ENCODE measurements at places on chromosomes 12 and 14. TPM values are rescaled to one million over a fixed set of nuclear protein-coding genes. Genes with fewer than 3 reads are reported as not detected.
A peak's percentile ranks its signal among the peaks of the same experiment; 100 is the strongest.

Gene CLEC1A
- 0.41 TPM for total RNA-seq

Gene IL26
- total RNA-seq, result not detected

Gene BATF
- 0.82 TPM for total RNA-seq

Gene NOVA1
- total RNA-seq, result 34.6 TPM

Gene HOXC13
- not detected for total RNA-seq

Gene CATSPERB
- total RNA-seq, result 4.1 TPM

Gene OLR1
- 4.1 TPM for total RNA-seq

Gene PMEL
- not detected for total RNA-seq

Gene SLCO1C1
- total RNA-seq, result 16.7 TPM

Gene NR4A1
- 5.3 TPM for total RNA-seq

Gene DPPA3
- not detected for total RNA-seq

Gene FOXG1
- 65.2 TPM for total RNA-seq

Gene SIX1
- total RNA-seq, result 0.41 TPM

Gene FBXL14
- 17.5 TPM for total RNA-seq

Gene MDM1
- 16.7 TPM for total RNA-seq

Gene TMEM132C
- 4.1 TPM for total RNA-seq

Gene ADSS1
- total RNA-seq, result 1.6 TPM

- DNase-seq, result no peak
Observed at GRCh38 chr14:24278424-24278823, 7.0 kb upstream of the RABGGTA start.

DNA sequence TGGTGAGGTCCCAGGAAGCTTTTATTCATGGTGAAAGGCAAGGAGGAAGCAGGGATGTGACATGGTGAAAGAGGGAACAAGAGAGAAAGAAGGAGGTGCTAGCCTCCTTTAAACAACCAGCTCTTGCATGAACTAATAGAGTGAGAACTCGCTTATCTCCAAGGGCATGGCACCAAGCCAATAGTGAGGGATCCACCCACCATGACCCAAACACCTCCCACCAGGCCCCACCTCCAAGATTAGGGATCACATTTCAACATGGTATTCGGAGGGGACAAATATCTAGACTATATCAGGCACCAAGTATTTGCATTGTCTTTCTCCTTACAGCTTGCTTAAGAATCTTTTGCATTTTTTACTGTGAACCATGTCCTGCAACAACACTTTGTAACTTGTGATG, 91.9 kb upstream of the DHRS4 start:
- DNase-seq, result no peak

GRCh38 chr14:22337521-22337920, 251.5 kb downstream of the DAD1 start:
- no peak for DNase-seq

DNA sequence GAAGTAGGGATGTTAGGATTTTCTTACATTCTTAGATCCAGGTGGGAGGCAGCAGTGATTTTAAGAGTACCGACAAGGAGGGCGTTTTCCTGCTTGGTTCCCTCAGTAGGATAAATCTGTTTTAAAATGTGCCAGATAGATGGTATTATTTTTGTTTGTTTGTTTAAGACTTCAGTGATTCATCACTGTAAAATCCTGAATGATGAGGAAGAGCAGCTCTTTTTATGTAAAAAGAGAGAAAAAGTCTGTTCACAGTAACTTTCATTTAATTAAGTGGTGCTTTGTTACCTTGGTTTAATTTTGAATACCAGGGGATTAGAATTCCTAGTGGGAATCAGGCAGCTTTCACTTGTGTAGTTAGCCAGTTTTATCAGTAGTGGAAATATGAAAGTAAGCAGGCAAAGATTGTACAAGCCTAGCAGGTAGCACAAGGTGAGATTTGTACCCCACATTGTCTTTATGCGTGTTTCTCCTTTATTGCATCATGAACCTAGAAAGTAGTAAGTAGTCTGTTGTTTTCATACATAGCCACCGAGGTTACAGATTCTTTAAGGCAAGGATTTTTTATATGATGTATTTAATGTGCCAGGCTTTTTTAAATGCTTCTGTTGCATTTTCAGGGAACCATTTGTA, 349.6 kb downstream of the CCDC91 start:
- DNase-seq, result no peak

GRCh38 chr12:62530596-62530995, 64.0 kb downstream of the MON2 start:
- no peak for DNase-seq

- no peak for DNase-seq
Observed at GRCh38 chr12:106585521-106586277, 2.9 kb downstream of the RFX4 start.

GRCh38 chr14:30227876-30228275, 300.2 kb upstream of the PRKD1 start:
- DNase-seq, result no peak

GRCh38 chr14:38874721-38875120, 228.3 kb downstream of the SEC23A start:
- no peak for DNase-seq

- peak; percentile 93 for DNase-seq
Observed at GRCh38 chr12:48681710-48682532, at the start of gene KANSL2. Gene KANSL2, minus strand, starts transcription at chr12:48682238. Its CDS starts 606 bp downstream, at chr12:48681632.

DNA sequence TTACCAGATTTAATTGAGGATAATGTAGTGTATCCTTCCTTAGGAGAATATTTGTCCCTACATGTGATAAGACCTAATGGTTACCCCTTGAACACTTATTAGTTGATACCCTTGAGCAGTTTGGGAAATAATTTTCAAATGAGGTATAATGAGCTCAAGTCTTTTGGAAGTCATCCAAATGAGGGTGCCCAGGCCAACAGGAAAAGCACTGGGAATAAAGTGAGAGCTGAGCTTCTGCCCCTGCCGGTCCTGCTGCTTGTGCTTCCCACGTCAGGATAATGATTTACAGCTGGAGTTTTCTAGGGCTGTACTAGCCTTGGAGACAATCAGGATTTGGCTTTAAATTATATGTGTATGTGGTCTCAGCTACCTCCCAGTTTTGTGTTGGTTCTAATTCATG, 178.8 kb upstream of the FRMD6 start:
- DNase-seq, result no peak

GRCh38 chr12:41443690-41444089, 255.6 kb downstream of the PDZRN4 start:
- DNase-seq, result no peak

DNA sequence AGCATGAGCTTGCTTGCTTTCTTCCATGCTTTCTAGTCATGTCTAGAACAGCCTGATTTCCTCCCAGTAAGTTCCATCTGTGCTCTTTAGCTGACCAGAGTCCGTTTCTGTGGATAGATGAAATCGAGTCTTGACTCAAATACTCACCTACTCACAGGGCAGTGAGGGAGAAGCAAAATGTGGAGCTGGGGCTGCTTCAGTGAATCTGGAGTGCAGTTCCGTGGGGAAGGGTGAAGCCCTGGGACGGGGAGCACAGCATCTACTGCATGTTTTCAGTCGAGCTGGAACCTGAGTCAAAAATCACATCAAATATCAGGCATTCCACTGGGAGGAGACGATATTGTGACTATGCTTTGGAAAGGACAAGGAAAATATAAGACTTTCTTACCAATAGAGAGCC, 70.3 kb upstream of the PRMT8 start:
- no peak for DNase-seq

DNA sequence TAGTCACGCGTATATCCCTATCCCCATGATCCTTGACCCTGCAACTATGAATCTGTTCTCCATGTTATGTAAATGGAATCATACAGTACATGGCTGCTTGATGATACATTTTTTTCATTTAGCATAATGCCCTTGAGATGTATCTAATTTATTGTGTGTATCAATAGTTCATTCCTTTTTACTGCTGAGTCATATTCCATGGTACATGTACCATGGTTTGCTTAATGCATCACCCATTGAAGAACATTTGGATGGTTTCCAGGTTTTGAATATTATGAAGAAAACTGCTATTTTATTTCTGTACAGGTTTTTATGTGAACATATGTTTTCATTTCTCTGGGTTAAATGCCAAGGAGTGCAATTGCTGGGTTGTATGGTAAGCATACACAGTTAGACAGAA, 4.0 kb upstream of the RNASE10 start:
- DNase-seq, result no peak

- DNase-seq, result no peak
Observed at GRCh38 chr14:100296106-100296651, 10.1 kb downstream of the SLC25A29 start.

DNA sequence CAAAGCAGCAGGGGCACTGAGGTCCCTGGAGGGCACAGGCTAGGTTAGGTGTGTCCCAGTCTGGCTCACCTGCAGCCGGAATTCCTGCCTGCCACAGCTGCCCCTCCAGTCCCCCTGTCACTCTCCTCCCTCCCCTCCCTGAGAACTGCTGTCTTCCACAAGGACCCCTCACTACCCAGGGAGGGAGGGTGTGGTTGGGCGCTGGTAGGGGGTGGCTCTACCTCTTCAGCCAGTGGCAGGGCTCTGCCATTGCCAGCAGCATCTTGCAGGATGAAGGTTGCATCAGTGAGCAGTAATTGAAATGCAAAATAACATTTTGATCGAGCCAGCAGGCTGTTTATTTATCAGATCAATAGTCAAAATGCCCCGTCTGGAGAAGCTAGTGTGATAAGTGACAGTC, 45.7 kb downstream of the ESRRB start:
- no peak for DNase-seq

GRCh38 chr14:63510538-63510937, 32.6 kb downstream of the PPP2R5E start:
- no peak for DNase-seq

DNA sequence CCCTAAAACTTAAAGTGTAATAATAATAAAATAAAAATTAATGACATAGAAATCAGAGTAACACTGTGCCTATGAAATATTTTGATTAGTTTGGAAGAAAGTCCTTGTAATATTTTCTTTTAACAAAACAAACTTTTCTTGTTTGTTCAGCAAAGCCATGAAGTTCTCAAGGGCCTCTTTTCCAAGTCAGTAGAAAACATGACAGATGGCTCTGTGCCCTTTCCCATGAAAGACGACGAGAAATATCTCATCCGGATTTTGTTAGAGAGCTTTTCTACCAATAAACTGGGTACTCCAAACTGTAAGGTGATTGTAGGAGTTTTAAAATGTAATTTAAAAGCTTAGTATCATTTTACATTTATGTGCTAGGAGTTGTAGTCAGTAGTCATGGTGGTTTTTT, 54.5 kb upstream of the ASPG start:
- DNase-seq, result no peak

DNA sequence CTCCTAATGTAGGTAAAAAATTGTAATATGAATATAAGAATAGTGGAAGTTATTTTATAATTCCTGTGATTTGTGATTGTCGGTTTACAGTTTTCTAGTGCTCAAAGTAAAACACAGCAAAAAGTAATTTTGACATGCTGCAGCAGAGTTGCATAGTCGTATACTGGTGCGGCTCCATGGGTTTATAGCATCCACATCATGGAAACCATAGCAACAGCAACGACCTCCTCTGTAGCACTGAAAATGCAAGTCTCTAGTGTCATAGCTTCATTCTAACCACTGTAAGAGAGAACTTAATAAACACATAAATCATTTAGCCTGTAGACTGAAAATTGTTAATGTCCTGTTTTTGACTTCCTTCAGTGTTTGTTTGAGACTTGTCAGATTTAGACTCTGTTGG, 574.3 kb downstream of the KCNH5 start:
- no peak for DNase-seq

GRCh38 chr14:57869617-57870016, 3.7 kb upstream of the SLC35F4 start:
- no peak for DNase-seq

- no peak for DNase-seq
Observed at GRCh38 chr14:50397390-50398188, 908 bp upstream of the CDKL1 start.

GRCh38 chr12:2333491-2334195, 280.9 kb downstream of the CACNA1C start:
- DNase-seq, result no peak

- no peak for DNase-seq
Observed at GRCh38 chr14:67644428-67644827, 24.7 kb downstream of the ARG2 start.

GRCh38 chr14:79840103-79840502, 371.2 kb downstream of the DIO2 start:
- no peak for DNase-seq

DNA sequence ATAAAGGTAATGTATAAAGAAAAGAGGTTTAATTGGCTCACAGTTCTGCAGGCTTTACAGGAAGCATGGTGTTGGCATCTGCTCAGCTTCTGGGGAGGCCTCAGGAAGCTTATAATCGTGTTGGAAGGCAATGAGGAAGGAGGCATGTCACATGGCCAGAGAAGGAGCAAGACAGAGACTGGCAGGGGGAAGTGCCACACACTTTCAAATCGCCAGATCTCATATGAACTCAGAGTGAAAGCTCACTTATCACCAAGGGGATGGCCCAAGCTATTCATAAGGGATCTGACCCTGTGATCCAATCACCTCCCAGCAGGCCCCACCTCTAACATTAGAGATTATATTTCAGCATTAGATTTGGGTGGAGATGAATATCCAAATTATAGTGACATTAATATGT, 26.3 kb downstream of the LDHB start:
- no peak for DNase-seq

- no peak for DNase-seq
Observed at GRCh38 chr12:128131955-128132354, 135.0 kb upstream of the TMEM132C start.

- no peak for DNase-seq
Observed at GRCh38 chr12:47378907-47379306, 299.1 kb upstream of the AMIGO2 start.

DNA sequence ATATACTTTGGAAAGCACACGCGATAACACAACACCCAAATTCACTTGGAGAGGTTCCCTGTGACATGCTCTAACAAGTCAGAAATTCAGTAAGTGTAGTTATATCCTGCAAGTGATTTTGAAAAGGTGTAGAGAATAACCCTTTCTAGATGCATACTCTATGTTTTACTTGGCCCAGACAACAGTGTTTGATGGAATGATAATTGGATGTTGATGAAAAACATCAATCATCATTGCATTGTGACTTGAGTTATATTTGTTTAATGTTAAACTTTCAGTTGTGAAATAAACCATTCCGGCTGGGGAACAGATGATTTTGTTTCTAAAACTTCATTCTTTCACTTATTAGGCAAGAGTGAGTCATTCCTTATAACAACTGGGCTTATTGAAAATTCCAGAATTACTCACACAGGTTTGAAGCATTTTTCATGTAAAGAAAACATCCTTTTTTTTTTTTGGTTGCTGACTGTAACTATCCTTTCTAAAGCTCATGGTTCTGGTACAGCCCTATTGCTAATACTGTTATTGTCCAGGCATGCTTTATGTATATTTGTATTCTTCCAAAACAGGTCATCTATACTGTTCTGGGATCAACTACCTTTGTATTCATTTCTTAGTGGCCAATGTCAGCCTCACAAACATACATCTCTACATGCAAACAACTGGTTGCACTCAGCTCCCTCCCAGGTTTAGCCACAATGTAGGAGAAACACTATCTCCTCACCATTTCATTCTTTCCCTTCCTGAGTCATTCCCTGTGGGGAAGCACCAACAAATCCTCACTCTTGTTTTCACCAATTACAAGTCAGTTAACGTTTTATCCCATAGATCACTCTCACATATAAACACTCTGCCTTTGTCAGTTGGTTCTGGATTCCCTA, 121.2 kb upstream of the LRIG3 start:
- DNase-seq, result no peak

DNA sequence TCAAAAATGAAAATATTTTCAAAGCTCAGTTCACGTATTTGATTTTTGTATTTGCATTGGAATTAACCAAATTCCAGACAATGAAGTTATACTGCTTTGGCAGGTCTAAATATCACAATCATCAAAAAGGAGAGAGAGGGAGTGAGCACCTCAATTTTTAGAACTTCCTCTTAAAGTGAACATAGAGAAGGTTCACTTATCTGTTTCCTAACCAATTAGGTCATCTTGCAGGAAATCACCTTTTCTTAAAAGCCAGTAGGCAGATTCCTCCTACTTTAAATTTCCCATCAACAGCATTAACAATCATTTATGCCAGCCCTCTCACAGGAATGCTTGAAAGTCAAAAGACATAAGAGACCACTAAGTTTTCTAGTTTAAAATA, 388.7 kb downstream of the ZFP36L1 start:
- no peak for DNase-seq
